ENCODE measurements at places on chromosomes 5 and 9. TPM values are rescaled to one million over a fixed set of nuclear protein-coding genes. Genes with fewer than 3 reads are reported as not detected.

Gene CFAP77
- not detected for total RNA-seq

Gene PCDHGA4
- 0.30 TPM for total RNA-seq

Gene ARID3C
- total RNA-seq: 0.77 TPM

DNA sequence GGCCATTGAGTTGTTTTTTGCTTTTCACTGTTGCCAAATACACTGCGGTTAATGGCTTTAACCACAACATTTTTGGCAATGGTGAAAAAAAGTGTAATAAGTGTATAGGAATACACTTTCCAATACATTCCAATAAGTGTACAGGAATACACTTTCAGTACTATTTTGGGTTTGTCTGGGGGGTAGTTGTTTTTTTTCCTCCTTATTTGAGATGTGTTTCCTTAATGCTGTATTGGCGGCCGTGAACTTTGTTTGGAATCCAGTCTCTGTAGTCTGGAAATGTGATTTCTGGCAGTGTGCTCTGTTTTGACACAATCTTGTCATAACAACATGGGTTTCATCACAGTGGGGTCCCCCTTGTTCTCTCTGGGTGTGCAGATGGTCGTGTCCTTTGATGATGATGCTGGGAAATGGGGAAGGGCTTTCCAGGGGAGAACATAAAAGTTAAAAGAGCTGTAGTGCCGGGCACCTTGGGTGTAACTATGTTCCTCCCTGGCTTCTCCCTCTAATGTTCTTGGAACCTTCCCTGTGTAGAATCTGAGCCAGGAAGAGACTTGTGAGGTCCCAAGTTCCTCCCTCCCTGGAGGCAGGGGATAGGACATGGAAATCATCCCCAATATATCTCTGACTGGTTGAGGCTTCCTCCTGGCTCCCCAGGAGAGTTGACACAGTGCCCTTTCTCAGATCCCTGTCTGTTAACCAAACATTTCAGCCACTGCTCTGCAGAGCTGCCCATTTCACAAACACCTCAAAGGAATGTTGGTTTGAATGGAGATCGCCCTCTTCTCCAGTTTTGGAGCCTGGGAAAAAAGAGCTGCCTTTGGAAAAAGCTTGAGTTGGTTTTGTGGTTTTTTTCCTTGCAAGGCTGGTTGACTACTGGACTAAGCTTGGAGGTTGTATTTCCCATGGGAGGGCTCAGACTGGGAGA, 44.8 kb downstream of the RCL1 start:
- no peak overlapping the region for H3K27ac ChIP-seq
- DNase-seq: no peak
- H3K4me3 ChIP-seq: no peak overlapping the region
- H3K27me3 ChIP-seq: no peaks in the 10 kb centered on the region

DNA sequence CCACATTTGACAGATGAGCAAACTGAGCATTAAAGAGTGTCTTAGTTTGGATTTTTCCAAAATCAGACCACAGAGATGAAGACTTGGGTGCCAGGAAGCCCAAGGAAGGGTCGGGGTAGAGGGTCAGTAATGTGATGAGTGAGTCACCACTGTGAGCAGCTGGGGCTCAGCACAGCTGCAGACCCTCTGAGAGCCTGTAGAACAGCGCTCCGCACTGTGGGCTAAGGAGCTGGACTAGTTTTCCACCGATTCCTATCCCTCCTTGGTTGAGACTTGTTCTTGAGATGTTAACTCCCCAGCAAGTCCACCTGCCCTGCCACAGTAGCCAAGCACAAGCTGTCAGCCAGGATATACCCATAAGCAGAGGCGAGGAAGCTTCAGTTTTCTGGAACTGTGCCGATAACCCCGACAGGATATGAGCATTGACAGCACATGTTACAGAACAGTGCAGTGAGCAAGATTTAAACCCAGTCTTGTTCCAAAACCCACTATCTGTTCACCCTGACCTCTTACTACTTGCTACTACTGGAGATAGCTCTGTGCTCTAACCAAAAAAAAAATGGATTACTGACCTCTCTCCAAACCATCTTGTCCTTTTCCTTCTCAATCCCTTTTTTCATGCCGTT, 31.8 kb downstream of the EGFLAM start:
- H3K4me1 ChIP-seq: no peaks in the 10 kb centered on the region
- H3K27ac ChIP-seq: no peak overlapping the region
- DNase-seq: no peak
- no peaks in the 10 kb centered on the region for H3K36me3 ChIP-seq
- H3K27me3 ChIP-seq: no peaks in the 10 kb centered on the region

DNA sequence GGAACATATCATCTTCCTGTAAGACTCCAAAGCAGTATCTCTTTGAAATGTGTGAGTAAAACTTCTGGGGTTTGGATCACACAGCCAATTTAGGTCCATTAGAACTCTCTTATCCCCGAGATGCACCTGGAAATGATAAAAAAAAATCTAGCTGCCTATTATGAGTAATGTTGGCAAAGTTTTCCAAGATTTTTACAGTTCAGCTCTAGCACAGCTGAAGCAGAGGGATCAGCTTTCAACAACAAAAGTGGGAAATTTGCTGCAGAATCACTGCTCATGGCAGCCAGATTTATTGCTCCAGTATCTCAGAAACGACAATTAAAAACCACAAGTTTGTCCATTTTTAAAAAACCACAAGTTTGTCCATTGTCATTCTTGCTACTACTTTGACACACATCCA, 292.2 kb downstream of the IRX2 start:
- H3K4me3 ChIP-seq: no peak overlapping the region
- H3K36me3 ChIP-seq: no peaks in the 10 kb centered on the region
- H3K27me3 ChIP-seq: no peaks in the 10 kb centered on the region
- H3K27ac ChIP-seq: no peak overlapping the region
- DNase-seq: no peak

GRCh38 chr5:52856564-52856963, 68.8 kb downstream of the ITGA1 start:
- no peak for DNase-seq
- H3K27ac ChIP-seq: no peak overlapping the region
- H3K36me3 ChIP-seq: no peaks in the 10 kb centered on the region
- H3K4me3 ChIP-seq: no peak overlapping the region
- no peaks in the 10 kb centered on the region for H3K27me3 ChIP-seq
- no peaks in the 10 kb centered on the region for H3K4me1 ChIP-seq

DNA sequence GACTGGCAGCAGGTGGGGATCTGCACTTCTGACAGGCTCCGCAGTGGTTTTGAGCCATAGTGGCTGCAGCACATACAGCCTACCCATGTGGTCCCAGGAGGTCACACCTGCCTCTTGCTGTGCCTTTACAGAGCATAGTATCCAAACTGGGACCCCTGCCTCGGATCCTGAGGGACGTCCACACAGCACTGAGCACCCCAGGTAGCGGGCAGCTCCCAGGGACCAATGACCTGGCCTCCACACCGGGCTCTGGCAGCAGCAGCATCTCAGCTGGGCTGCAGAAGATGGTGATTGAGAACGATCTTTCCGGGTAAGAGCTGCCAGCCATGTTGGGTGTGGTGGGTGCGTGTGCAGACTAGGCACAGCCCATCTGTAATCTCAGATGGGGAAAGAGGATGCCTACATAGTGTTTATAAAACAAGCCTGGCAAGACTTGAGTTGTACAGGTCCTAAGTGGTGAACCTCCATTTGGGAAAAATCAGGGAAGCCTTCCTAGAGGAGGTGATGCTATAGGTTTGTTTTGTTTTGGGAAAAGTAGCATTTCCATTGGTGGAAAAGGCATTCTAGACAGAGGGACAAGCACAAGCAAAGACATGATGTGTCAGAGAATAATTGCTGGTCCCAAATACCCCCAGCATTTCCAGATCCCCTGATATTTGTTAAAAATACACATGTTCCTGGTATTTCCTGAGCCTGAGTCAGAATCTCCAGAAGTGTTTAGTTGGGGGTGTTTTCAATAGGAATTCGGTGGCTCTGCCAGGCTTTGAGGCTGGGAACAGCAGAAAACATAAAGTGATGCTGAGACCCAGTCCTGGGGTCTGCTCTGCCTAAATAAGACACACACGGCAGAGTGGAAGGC, 119.2 kb downstream of the DAB2IP start:
- H3K36me3 ChIP-seq: no peaks in the 10 kb centered on the region
- H3K27me3 ChIP-seq: no peaks in the 10 kb centered on the region
- no peak for DNase-seq
- H3K27ac ChIP-seq: no peak overlapping the region

DNA sequence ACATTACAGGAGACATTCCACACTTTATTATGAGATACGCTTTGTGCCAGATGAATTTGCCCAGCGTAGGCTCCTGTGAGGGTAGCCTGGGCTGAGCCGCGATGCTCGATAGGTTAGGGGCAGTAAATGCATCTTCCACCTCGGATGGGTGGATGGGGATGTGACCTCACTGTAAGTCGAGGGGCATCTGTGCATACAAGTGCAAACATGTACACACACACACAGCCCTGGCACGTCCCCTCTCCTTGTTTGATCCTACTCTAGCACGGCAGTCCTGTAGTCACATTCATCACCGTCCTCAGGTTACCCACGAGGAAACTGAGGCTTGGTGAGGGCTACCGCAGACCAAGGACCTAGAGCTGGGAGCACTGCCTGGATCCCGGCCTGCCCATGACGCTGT, 166.8 kb downstream of the COL23A1 start:
- no peaks in the 10 kb centered on the region for H3K4me1 ChIP-seq
- H3K27ac ChIP-seq: no peak overlapping the region
- H3K4me3 ChIP-seq: no peak overlapping the region
- H3K36me3 ChIP-seq: no peaks in the 10 kb centered on the region
- DNase-seq: no peak

DNA sequence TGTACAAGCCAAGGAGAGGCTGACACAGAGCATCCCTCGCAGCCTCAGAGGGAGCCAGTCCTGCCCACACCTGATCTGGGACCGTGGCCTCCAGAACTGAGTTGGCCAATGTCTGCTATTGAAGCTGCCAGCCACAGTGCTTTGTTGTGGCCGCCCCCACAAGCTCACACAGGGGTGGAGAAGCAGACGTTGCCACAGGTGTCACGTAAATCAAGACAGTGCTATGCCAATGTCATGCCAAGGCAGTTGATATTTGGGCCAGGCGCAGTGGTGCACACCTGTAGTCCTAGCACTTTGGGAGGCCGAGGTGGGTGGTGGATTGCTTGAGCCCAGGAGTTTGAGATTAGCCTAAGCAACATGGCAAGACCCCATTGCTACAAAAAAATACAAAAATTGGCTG, 17.3 kb upstream of the TERT start:
- peaks cover 58% of the 10 kb centered on the region for H3K4me1 ChIP-seq
- H3K4me3 ChIP-seq: no peak overlapping the region
- H3K27me3 ChIP-seq: peaks cover 2% of the 10 kb centered on the region
- peak; percentile 15 for DNase-seq
- no peaks in the 10 kb centered on the region for H3K36me3 ChIP-seq

DNA sequence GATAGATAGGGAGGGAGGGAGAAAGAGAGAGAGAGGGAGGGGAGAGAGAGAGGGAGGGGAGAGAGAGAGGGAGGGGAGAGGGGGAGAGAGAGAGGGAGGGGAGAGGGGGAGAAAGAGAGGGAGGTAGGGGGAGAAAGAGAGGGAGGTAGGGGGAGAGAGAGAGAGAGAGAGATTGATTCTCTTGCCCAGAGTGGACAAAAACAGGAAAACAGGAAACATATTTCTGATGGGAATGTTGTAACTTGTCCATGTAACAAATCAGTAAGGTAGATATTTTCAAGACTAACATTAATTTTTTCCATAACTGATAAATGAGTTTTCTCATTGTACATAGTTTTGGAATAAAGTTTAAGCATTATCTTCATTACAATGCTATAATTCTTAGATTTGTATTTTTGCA, 811.7 kb upstream of the GRAMD2B start:
- no peak overlapping the region for H3K27ac ChIP-seq
- no peaks in the 10 kb centered on the region for H3K36me3 ChIP-seq
- no peak for DNase-seq
- no peaks in the 10 kb centered on the region for H3K4me1 ChIP-seq

- H3K36me3 ChIP-seq: no peaks in the 10 kb centered on the region
- no peak overlapping the region for H3K27ac ChIP-seq
- no peak overlapping the region for H3K4me3 ChIP-seq
- no peaks in the 10 kb centered on the region for H3K27me3 ChIP-seq
Observed at GRCh38 chr9:91809581-91810285, 140.3 kb downstream of the ROR2 start.

DNA sequence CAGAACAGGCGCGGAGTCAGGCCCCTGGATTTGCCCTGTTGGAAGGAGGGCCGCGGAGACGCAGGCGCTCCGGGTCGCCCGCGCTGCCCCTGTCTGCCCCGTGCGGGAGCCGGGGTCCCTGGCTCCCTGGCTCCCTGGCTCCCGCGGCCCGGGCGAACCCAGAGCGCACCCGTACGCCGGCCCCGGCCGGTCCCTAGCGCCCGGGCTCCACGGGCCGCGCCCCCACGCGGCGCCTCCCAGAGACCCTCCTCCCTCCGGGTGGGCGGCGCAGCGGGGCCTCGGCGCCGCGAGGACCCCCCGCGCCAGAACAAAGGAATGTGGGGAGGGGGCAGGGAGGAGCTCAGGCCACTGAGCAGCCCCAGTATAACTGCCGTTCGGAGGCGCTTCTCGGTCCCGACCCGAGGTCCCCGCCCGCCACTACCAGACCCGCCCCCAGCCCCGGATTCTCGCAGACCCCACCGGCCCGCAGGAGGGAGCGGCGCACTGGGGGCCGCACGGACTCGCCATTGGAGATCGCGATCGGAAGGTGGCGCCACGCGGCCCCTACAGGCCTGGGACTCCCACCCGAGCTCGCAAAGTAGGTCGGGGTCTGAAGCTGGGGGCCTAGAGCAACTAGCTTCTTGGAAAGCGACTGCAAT, 2.4 kb downstream of the NFIL3 start:
- H3K27ac ChIP-seq: no peak overlapping the region
- peak overlapping the region; percentile 75 for H3K4me3 ChIP-seq
- peaks cover 44% of the 10 kb centered on the region for H3K4me1 ChIP-seq
- H3K36me3 ChIP-seq: no peaks in the 10 kb centered on the region
- DNase-seq: no peak

DNA sequence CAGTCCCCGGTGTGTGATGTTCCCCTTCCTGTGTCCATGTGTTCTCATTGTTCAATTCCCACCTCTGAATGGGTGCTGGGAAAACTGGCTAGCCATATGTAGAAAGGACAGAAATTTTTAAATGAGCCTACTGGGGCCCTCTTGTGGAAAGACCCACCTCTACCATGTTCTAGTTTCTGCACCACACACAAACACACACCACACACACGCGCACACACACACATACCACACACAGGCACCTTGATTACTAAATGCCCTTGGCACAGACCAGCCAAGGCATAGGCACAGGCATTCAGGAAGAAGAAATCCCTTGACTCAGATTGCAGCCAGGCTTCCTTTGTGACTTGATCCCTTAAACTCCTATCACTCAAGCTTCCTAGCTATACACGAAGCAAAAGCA, 60.5 kb downstream of the SIL1 start:
- DNase-seq: peak; percentile 7
- no peak overlapping the region for H3K4me3 ChIP-seq
- H3K4me1 ChIP-seq: no peaks in the 10 kb centered on the region
- H3K36me3 ChIP-seq: no peaks in the 10 kb centered on the region
- H3K27me3 ChIP-seq: no peaks in the 10 kb centered on the region

GRCh38 chr5:126972062-126972895, 58.1 kb downstream of the MARCHF3 start:
- peak overlapping the region; percentile 9 for H3K4me3 ChIP-seq
- DNase-seq: peak; percentile 68
- no peaks in the 10 kb centered on the region for H3K27me3 ChIP-seq
- peaks cover 10% of the 10 kb centered on the region for H3K4me1 ChIP-seq
- H3K36me3 ChIP-seq: no peaks in the 10 kb centered on the region
